ENCODE measurements at places on chromosomes 3 and 15.

DNA sequence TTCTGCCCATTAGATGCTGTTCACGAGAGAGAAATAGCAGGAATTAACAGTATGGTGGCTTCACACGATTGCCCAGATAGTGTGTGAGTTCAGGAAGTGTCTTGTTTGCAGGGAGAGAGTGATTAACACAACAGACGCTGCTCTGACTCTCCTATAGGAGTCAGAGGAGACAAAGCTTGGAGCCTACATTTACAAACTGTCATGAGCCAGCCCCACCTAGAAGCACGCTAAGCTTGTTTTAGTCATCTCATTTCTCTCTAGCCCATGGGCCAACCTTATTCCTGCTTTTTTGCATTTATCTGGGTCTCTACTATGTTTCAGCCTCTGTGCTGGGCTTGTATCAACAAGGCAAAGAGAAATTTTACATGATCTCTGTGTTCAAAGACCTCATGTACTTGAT is 128.3 kb upstream of the BFSP2 start:
- no peak for DNase-seq

GRCh38 chr3:116166121-116166520 is 279.2 kb downstream of the LSAMP start:
- DNase-seq: no peak

DNA sequence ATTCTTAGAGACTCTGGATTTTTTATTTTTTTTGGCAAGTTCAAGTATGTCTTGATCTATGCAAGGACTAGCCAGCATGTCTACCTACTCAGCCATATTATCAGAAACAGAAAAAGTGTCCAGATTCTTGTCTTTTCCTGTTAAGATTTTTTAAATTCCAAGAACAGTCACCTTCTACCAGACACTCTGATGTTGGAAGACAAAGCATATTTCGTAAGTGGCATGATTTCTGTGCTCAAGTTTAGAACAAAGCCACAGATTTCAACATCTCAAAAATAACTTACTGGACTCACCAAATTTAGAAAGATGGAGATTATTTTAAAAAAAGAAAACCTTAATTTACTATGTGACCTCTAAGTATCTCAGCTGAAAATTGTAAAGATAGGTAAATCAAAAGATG is 61.9 kb downstream of the GOLGA6L7 start:
- no peak for DNase-seq

- no peak for DNase-seq
Measured at GRCh38 chr3:4862973-4863372, 116.3 kb upstream of the BHLHE40 start.

DNA sequence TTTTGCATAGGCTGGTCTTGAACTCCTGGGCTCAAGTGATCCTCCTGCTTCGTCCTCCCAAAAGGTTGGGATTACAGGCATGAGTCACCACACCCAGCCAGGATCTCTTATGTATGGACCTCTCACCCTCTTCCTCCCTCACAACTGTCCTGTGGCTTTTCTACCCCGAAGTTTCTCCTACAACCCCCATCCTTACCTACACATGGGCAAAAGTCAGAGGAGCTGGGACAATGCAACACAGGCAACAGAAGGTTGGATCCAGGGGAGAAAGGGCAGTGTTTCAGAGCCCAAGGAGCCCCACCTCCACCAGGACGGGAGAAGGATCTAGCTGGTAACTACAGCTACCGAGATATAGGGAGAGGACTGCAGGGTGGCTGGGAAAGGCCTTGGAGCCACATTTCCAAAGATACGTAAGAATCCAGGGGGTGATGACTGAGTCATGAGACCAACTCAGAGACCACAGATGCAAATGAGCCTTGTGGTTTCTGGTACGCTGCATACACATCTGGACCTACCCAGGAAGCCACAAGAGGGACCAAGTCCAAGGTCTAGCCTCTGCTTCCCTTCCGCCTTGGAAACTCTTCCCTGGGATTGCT is 13.6 kb downstream of the IGDCC4 start:
- no peak for DNase-seq

DNA sequence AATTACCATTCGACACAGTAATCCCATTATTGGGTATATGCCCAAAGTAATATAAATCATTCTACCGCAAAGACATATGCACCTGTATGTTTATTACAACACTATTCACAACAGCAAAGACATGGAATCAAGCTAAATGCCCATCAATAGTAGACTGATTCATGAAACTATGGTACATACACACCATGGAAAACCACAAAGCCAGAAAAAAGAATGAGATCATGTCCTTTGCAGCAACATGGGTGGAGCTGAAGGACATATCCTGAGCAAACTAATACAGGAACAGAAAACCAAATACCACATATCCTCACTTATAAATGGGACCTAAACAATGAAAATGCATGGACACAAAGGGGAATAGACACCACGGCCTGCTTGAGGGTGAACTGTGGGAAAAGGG is 11.1 kb upstream of the MCF2L2 start:
- no peak for DNase-seq

DNA sequence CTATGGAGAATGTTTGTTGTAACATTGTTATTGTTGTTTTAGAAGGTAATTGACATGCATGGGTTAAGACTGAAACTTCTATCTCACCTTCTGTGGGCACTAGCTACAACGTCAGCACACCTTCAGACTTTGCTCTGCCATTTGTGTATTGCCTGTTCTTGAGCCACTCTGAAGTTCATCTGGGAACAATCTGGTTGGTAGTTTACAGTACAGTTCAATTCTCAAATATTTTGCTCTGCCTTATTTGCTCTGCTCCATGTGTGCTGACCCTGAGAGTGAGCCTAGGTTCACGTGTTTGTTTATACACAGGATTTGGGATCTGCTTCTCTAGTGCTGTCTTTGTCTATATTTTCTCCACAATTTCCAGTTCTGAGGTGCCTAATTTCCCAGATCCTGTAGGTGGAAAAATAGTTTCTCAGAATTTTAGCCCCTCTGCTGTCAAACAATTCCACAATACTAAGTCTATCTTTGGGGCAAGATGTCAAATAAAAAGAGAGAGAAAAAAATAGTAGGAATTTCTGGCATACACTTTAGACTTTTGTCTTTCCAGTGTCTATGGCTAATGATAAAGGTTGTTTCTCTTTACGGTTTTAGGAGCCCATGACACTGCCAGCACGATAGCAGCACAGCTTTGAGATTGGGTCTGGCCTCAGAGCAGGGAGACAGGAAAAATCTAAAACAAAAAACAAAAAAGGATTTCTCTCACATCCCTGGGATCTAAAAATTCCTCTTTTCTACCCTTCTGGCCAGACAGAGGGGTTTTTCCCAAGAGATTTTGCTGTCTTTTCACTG is 721.4 kb downstream of the VGLL3 start:
- no peak for DNase-seq

DNA sequence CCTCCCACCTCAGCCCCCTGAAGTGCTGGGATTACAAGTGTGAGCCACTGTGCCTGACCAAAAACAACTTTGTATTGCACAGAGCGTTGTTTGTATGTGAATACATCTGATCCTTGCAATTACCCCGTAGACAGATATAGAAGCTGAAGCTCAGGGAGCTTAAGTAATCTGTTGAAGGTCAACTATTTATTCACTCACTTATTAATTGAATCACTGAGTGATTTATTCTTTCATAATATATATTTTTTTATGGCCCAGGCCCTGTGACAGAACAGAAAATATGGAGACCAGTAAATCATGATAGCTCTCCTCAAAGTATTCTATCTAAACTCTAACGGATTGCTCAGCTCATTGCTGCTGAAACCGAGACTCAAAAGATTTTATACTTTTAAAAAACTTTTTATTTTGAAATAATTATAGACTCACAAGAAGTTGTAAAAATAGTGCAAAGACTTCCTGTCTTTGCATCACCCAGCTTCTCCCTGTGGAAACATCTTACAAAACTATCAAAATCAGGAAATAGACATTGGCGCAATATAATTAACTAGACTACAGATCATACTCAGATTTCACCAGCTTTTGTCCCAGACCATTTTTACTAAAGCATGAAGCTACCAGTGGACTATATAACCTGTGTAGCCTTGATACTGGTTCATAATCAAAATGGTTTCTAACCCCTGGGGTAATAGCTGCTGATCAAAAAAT is 466.1 kb downstream of the PDCD6IP start:
- DNase-seq: no peak

DNA sequence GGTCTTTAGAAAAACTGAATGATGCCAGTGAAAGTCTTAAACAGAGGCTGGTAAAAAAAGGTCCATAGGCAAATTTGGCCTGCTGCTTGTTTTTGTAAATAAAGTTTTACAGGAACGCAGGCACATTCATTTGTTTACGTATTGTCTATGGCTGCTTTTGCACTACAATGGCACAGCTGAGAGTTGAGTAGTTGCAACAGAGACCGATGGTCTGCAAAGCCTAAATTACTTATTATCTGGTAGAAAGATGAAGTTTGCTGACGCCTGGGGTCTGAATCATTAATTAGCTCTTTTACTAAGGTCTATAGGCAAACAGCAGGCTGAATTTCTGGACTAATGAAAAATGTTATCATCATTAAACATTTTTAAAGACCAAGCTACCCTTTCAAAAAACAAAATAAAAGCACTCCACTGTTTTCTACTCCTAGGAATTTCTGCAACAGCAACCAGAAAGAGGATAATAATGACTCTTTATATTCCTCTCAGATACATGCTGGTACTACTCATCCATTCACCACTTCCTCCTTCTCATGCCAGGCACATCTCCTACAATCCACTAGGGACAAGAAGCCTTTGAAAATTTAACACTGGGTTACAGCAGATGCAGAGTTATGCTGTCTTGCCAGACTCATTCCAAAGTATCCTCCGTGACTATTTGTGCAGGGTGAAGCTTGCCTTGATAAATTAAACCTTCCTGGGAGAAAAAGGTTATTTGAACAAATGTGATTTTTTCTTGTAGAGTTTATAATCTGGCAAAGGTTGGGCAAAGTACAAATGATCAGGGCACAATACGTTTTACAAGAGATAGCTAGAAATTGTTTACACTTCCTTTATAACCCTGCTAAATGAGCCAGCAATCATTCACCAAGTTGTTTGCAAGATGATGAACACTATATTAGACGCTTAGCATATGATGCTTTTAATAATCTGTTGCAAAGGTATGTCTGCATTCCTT is 6.0 kb downstream of the GATM start:
- DNase-seq: no peak

Data from stimulated activated CD4-positive, alpha-beta T cell treated with anti-CD3 and anti-CD28 coated beads, Interleukin-1b, Interleukin-23, amount 100 ng/mL, for 48 hours (primary cell).